ENCODE measurements at places on chromosomes 2 and 18. TPM values are rescaled to one million over a fixed set of nuclear protein-coding genes. Genes with fewer than 3 reads are reported as not detected.
A peak's percentile ranks its signal among the peaks of the same experiment; 100 is the strongest.

The RTP5 gene
- 0.66 TPM for total RNA-seq

DNA sequence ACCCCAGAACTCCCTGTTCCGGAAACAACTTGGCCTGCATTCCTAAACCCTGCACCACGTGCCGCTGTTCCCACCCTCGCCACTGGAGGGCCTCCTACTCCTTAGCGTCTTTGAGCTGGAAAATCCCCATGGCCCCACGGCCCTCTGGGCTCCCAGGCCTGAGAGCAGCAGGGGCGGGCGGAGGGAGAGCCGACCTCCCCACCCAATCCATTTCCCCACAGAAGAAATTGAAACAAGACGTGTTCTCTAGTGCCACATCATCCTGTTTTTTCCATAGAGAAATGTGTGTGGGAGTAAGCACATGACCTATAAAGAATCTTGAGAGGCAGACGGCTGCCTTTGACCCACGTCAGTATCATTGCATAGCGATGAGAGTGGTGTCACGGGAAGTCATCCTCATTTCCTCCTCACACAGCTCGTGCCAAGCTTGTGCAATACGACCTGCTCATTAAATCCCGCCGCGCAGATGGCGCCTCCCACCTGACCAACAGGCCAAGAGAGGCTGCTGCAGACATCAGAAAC, 79.2 kb downstream of the LAMA1 start:
- H3K27me3 ChIP-seq = no peaks in the 10 kb centered on the region
- H3K4me1 ChIP-seq = no peaks in the 10 kb centered on the region
- H3K4me3 ChIP-seq = no peak overlapping the region

DNA sequence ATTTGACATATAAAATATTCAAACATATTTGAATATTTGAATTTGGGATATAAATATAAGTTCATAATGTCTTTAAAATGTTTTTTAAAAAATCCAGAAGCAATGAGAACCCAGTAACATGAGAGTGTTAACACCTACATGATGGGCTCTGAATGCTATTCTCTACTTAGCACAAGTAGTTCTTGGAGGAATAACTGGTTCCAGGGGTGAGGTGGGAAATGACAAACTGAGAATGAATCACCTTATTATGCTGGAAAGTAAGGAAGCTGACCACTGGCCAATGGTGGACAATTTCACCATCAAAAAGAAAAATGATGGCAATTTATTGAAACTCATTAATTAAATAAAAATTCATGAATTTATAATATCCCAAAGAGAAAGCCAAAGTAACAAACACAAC, 79.6 kb upstream of the NABP1 start:
- H3K4me1 ChIP-seq = no peaks in the 10 kb centered on the region
- no peak overlapping the region for H3K4me3 ChIP-seq
- H3K27ac ChIP-seq = no peak overlapping the region
- no peaks in the 10 kb centered on the region for H3K27me3 ChIP-seq
- no peak for DNase-seq

- H3K36me3 ChIP-seq = peaks cover 12% of the 10 kb centered on the region
- H3K4me1 ChIP-seq = peaks cover 3% of the 10 kb centered on the region
- no peak overlapping the region for H3K27ac ChIP-seq
- H3K4me3 ChIP-seq = no peak overlapping the region
Measured at GRCh38 chr2:64134813-64135212, 9.4 kb downstream of the PELI1 start.

The CFAP53 gene
- total RNA-seq = 0.47 TPM

- DNase-seq = no peak
- no peak overlapping the region for H3K4me3 ChIP-seq
- no peaks in the 10 kb centered on the region for H3K36me3 ChIP-seq
- no peak overlapping the region for H3K27ac ChIP-seq
- no peaks in the 10 kb centered on the region for H3K27me3 ChIP-seq
Measured at GRCh38 chr2:109300582-109300981, 171.6 kb downstream of the SH3RF3 start.

The HOXD4 gene
- 0.09 TPM for total RNA-seq

- H3K27ac ChIP-seq = no peak overlapping the region
- H3K4me3 ChIP-seq = no peak overlapping the region
- no peaks in the 10 kb centered on the region for H3K36me3 ChIP-seq
- H3K4me1 ChIP-seq = no peaks in the 10 kb centered on the region
- no peaks in the 10 kb centered on the region for H3K27me3 ChIP-seq
- DNase-seq = peak; percentile 14
Measured at GRCh38 chr2:208466151-208466919, 59.7 kb downstream of the PTH2R start.

- DNase-seq = no peak
- no peaks in the 10 kb centered on the region for H3K36me3 ChIP-seq
- no peak overlapping the region for H3K4me3 ChIP-seq
- no peaks in the 10 kb centered on the region for H3K27me3 ChIP-seq
Measured at GRCh38 chr18:28963481-28963880, 786.6 kb upstream of the CDH2 start.

DNA sequence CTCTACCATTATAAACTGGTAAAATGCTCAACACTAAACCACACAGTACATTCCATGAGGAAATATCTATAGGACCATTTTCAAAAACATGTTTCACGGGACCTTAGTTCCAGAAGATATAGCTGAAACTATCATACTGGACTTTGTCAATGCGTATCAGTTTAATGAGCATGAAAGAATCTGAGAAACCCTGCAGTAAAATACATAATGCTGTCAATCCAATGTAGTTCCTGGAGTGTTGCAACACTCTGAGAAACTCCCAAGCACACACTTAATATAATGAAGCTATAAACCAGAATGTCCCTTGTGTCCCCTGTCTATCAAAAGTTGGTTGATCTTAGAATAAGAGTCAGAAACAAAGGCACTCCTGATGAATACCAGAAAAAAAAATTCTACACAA, 16.2 kb downstream of the IWS1 start:
- no peak overlapping the region for H3K4me3 ChIP-seq
- no peak overlapping the region for H3K27ac ChIP-seq
- peaks cover 19% of the 10 kb centered on the region for H3K36me3 ChIP-seq

DNA sequence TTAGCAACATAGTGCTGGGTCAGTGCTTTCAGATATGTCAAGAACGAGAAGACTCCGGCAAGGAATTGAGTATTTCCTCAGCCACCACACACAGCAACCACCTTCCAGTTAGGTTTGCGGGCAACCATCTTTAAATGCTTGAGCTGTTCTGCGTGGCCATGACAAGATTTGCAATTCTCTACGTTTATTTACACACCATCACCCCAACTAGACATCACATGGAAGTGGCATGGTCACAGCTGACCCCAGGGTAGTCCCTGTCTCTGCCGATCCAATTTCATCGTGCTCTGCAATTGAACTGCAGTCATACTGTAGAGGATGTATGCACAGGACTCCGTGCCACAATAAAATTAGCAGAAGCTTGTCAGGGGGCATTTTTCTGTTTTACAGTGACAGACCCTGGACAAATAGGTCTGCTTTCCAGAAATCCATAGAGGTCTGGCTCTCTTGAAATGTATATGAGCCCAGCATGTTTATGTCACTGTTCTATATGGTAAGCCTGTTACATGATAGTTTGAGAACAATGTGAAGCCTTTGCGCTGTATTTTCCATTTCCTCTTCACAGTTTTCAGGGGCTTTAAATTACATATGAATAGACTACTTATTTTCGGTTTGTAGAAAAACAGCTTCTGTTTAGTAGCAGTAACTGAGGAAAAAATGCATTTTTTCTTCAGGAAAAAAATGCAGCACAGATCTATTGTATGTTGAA, 605.2 kb downstream of the NR4A2 start:
- no peak for DNase-seq
- H3K27me3 ChIP-seq = no peaks in the 10 kb centered on the region
- H3K4me3 ChIP-seq = no peak overlapping the region
- H3K36me3 ChIP-seq = no peaks in the 10 kb centered on the region

- no peak overlapping the region for H3K27ac ChIP-seq
- no peaks in the 10 kb centered on the region for H3K27me3 ChIP-seq
- no peak overlapping the region for H3K4me3 ChIP-seq
- no peaks in the 10 kb centered on the region for H3K36me3 ChIP-seq
Measured at GRCh38 chr2:177665328-177665727, 272.8 kb downstream of the AGPS start.

GRCh38 chr18:69980509-69980908, 32.8 kb upstream of the CD226 start:
- no peak overlapping the region for H3K27ac ChIP-seq
- DNase-seq = no peak
- H3K4me1 ChIP-seq = no peaks in the 10 kb centered on the region
- peaks cover 5% of the 10 kb centered on the region for H3K36me3 ChIP-seq
- no peak overlapping the region for H3K4me3 ChIP-seq

GRCh38 chr2:116586328-116586689, 1228.2 kb upstream of the DDX18 start:
- H3K4me3 ChIP-seq = no peak overlapping the region
- DNase-seq = no peak

DNA sequence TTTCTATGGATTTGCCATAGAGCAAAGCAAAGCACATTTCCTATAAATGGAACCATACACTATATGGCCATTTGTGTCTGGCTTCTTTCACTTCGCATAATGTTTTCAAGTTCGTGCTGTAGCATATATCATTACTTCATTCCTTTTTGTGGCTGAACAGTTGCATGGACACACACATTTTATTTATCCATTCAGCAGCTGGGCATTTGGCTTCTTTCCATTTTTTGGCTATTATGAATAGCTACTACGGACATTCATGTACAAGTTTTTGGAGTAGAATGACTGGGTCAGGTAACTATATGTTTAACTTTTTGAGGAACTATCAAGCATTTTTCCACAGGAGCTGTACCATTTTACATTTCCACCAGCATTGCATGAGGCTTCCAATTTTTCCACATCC, 10.7 kb upstream of the SELENOI start:
- H3K4me3 ChIP-seq = no peak overlapping the region
- no peaks in the 10 kb centered on the region for H3K27me3 ChIP-seq
- H3K36me3 ChIP-seq = no peaks in the 10 kb centered on the region
- no peak overlapping the region for H3K27ac ChIP-seq
- no peaks in the 10 kb centered on the region for H3K4me1 ChIP-seq

DNA sequence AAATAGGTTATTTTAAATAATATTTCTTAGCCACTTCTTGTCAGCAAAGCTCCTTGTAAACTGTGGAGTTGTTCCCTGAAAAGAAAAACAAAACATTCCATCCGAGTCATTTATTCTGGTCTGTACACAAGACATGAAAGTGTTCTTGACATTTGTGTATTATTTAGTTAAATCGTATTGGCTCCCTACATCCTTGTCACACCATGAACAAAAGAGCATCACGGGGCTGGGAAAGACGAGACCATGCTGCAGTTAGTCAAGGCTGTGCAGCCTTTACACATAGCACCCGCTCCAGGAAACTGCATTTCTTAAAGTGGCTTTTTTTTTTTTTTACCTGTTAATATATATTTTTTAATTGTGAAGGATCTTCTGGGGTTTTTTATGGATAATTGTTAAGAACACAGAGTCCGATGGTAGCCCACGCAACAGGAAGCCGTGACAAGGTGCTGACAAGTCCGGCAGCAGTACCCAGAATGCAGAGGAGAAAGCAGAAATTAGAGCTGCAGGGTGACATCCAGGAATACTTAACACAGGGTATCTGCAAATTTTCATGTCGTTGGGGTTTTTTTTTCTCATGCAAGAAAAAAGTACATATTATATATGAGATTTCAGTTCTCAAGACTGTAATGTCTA, 588.4 kb downstream of the ARHGAP15 start:
- no peak overlapping the region for H3K27ac ChIP-seq

The CTLA4 gene
- total RNA-seq = 10.6 TPM

DNA sequence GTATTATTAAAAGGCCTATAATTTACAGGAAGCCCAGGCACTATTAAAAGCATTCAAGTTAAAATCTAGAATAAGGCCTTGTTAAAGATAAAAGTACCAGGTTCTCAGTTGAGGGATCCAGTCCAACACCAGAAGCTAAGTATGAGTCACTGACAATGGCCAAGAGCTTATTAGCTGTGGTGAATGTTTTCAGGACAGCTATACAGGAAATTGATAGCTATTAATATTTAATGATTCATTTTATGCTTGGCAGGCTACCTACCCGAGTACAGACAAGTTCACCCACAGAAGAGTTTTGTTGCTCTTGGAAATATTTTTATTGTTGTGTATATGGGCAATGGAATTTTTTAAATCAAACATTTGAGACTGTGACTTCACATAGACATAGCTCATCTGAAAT, 729.6 kb upstream of the ZNF804A start:
- no peak overlapping the region for H3K4me3 ChIP-seq
- no peaks in the 10 kb centered on the region for H3K27me3 ChIP-seq
- H3K4me1 ChIP-seq = no peaks in the 10 kb centered on the region
- no peak overlapping the region for H3K27ac ChIP-seq
- DNase-seq = no peak

DNA sequence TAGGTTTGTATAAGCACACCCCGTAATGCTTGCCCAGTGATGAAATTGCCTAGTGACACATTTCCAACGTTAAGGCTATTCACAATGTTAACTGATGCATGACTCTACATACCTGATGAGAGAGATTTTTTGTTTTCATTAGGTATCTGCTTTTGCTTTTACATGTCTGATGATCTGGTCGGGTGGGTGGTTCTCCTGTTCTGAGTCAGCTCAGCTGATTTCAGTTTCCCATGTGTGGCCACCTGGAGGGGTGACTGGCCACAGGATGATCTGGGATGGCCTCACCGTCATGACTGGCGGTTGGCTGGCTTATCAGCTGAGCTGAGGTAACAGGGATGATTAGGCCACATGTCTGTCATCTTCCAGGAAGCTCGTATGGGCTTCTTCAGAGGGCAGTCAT, 33.8 kb upstream of the ACYP2 start:
- no peaks in the 10 kb centered on the region for H3K27me3 ChIP-seq
- no peak for DNase-seq
- H3K27ac ChIP-seq = no peak overlapping the region
- no peak overlapping the region for H3K4me3 ChIP-seq
- H3K4me1 ChIP-seq = no peaks in the 10 kb centered on the region

DNA sequence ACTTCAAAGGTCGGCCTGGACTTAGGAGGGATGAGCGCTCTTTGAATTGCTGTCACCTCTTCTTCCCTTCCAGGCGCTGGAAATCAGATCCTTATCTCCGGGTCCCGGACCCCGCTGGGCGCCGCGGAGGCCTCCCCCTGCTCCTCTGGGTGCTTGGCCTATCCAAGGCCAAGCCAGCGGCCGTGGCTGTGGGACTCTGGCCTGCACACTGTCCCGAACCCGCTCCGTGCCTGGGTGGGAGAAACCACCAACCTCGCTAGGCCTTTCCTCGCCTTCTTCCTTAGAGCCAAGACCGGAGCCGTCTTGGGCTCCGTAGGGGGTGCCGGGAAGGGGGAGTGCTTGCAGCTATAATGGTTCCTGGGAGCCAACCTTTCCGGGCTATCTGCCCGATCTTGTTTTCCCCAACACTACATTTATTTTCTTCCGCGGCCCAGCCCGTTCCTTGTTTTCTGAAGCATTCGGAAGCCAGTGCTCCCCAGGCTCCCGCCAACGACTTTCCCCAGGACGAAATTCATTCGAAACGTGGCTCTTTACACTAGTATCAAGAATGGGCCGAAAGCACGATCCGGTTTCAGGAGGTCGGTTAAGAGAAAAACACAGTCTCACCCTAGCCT, 2.4 kb downstream of the OSR1 start:
- no peak overlapping the region for H3K27ac ChIP-seq
- H3K4me1 ChIP-seq = peaks cover 9% of the 10 kb centered on the region
- no peaks in the 10 kb centered on the region for H3K36me3 ChIP-seq
- no peak for DNase-seq
- H3K27me3 ChIP-seq = peaks cover 100% of the 10 kb centered on the region
- H3K4me3 ChIP-seq = no peak overlapping the region
